ENCODE measurements at places on chromosomes 13 and 19. TPM values are rescaled to one million over a fixed set of nuclear protein-coding genes. Genes with fewer than 3 reads are reported as not detected.

The PET100 gene
- total RNA-seq: 27.7 TPM

The VSTM2B gene
- 0.96 TPM for total RNA-seq

The WDR88 gene
- total RNA-seq: not detected

The OLFM4 gene
- total RNA-seq: not detected

The FLT3 gene
- total RNA-seq: 0.22 TPM

- peak; percentile 82 for DNase-seq
Measured at GRCh38 chr19:570937-571565, 1.3 kb upstream of the BSG start.

DNA sequence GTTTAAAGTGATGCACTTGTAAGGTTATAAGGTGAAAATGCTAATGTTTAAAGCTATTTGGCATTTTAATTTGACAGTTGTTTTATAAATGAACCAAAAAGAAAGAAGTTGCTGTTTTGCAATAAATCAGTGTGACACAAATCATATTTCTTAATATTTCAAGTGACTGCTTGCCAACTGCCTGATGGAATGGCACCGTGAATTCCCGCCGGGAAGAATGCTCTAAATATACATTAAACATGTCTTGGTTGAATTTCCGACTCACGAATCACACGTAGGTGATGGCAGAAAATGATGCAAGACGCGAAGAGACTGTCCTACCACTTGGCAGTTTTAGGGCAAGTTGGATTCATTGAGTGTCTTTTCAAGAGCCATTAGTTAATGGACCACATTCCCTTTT lies 3.1 kb upstream of the GJB2 start:
- no peak for DNase-seq

- DNase-seq: peak; percentile 50
Measured at GRCh38 chr19:50720921-50721381, 1.3 kb upstream of the SHANK1 start.

GRCh38 chr13:25571237-25571636 lies 199.5 kb downstream of the ATP8A2 start:
- no peak for DNase-seq

DNA sequence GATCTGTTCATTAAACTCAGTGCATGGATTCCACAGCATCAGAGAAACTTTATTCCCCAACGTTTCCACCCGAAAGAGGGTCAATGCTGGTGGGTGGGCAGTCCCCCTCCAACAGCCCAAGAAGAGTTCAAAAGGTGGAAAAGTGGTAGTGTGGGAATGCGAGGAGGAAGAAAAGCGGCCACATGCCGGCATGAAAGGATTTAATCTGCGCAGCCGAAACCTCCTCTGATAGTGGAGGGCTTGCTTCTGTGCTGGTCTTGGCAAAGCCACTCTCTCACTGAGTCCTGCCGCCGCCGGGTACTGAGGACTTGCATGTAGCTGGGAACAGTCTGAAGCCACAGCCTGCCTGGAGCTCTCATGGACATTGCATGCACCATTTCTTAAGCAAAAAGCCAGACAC lies 136.2 kb upstream of the ZNF536 start:
- DNase-seq: peak; percentile 59

DNA sequence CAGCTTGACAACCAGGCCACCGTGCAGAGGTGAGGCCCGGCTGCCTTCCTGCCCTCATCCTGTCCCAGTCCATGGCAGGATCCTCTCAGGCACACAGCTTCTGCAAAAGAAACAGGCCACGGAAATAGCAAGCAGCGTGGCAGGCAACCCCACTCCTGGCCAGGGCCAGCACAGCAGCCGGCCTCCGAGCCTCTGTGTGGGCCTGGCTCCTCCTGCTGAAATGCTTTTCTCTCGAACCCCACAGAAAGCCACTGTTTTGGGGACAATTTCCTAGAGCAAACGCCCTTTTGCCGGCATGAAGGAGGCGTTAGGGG lies 39.5 kb upstream of the F7 start:
- DNase-seq: no peak

DNA sequence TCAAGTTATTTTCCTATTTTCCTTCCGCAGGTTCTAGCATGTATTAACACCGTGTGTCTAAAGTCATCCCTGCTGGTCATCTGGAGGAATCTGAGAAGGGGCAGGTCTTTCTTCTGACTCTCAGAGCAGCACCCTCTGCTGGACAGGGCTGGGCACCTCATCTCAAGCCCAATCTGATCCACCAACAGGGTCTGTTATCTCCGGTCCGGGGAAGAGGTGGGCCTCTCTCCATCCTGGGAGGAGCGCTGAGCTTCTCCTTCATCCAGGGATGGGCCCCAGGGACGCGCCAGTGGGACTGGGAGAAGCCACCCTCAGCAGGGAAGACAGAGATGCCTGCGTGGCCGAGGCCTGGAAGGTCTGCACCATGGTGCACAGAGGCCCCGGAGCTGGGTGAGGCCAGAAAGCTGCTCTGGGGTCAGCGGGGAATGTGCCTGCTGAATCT lies 26.0 kb upstream of the ZNF331 start:
- peak; percentile 92 for DNase-seq

- no peak for DNase-seq
Measured at GRCh38 chr13:75305059-75305458, 176.9 kb downstream of the TBC1D4 start.

DNA sequence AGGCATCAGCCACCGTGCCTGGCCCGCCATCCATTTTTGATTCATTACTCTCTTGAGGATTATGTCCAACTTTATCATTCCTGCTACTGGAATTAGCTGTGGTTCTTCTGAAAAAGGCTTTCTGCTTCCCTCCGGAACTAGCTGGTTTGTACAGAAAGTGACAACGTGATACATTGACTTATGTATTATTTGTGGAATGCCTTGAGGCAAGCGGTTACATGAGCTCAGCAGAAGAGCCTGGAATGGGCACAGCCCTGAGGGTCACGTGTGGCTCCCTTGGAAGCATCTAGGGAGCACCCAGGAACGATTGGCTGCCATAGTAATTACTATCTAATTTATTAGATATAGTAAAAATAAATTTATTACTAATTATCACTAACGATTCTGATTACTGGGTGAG lies 14.4 kb upstream of the RETN start:
- no peak for DNase-seq

DNA sequence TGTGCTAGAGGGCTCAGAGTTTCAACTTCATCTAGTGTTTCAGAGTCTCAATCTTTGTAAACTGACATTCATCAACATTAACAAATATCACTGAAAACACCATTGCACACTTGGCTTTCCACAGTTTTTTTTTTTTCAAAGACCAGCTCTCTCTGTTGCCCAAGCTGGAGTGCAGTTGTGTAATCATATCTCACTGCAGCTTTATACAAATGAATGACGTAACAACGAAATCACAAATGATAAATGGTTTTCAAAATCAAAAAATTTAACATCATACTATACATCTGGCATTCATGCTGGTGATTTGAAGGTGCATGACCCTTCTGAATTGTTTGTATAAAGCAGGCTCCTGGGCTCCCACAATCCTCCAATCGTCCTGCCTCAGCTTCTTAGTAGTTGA lies 248.0 kb upstream of the TMTC4 start:
- no peak for DNase-seq

DNA sequence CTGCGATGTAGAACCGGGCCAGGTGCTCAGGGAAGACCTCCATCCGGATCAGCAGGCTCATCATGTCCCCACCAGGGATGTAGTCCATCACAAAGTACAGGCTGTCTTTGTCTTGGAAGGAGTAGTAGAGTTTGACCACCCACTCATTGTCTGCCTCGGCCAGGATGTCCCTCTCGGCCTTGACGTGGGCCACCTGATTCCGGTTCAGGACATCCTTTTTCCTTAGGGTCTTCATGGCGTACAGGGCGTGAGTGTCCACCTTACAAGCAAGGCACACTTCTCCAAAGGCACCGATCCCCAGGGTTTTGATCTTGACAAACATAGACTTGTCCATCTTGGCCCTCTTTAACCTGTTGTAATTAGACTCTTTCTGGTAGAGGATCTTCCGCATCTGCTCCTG lies 78.0 kb downstream of the LATS2 start:
- DNase-seq: no peak

DNA sequence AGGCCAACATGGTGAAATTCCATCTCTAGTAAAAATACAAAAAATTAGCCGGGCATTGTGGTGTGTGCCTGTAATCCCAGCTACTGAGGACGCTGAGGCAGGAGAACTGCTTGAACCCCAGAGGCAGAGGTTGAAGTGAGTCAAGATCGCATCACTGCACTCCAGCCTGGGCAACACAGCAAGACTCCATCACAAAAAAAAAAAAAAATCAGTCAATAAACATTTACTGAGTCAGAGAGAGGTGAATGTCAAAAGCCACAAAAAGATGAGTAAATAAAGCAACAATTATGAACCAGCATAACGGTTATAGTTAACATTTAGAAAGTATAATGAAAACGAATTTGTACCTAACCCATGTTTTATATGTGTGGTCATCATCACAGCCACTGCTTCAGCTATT lies 23.1 kb downstream of the PSPC1 start:
- no peak for DNase-seq

- no peak for DNase-seq
Measured at GRCh38 chr13:100234006-100234405, 145.1 kb downstream of the PCCA start.

DNA sequence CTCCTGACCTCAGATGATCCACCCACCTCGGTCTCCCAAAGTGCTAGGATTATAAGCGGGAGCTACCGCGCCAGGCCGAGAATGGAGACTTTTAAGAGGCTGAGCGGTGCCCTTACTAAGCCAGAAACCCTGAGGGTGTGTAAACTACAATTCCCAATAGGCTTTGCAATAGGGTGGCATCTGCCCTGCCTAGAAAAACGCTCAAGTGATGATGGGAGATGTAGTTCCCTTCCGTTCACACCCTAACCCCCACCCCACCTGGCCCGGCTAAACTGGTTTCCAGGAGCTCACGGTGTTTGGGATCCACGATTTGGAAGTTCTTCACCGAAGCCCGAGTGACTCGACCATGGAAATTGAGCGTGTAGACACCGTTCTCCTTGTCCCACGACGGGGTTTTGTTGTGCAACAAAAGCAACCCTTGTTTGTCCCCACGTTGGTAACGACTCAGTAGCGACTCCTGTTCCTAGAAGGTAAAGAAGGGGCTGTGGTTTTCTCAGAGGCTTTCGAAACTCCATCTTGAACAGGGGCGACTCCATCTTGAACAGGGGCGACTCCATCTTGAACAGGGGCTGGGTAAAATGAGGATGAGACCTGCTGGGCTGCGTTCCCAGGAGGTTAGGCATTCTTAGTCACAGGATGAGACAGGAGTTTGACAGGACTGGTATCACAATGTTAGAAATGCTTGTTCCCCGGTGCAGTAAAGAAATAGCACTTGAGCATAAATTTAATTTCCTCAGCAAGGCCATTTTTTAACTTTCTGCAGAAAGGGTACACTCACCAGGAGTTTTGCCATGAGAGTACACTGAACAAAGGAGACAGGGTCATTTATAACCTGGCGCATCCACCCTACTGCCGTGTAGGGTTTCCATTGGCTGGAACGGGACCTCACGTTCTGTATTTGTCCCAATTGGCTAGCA lies 9.8 kb downstream of the PPP1R15A start:
- peak; percentile 81 for DNase-seq

DNA sequence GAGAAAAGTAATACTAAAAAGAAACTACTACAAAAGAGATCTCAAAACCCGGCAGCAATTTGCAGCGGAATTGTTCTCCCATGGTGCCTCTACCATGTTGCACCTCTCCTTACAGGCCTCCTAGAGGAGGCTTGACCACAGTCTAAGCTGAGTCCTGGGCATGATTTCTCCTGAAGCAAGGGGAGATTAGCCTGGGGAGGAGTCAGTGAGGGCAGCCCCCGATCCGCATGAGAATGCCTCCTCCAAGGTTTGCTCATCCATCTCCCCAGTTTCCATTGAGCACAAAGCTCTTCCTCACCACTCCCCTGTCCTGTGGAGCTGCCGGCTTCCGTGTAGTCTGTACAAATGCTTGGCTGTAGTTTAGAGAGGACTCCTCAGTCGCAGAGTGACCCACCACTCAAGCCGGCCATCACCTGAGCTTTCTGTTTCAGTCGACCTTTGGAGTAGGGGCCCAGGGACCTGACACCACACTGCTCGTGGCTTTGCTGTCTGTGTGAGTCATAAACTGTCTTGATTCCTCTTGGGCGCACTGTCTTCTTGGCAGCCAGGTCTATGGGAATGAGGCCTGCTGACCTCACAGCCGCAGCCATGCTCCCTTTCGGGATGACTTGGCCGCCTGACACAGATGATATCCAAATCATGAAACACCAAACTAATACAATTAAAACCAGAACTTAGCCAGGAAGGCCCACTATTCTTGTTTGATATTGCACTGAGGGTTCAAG lies 72.3 kb downstream of the C1QTNF9 start:
- DNase-seq: peak; percentile 32

- peak; percentile 67 for DNase-seq
Measured at GRCh38 chr13:44078806-44079376, 199.2 kb downstream of the LACC1 start.

GRCh38 chr13:25232937-25233515 lies 54.3 kb downstream of the MTMR6 start:
- DNase-seq: peak; percentile 48

Data from H7 (cell line).